ENCODE measurements at places on chromosomes 4 and X.

- no peak for DNase-seq
Observed at GRCh38 chr4:76208005-76208765, 5.4 kb downstream of the SCARB2 start.

- no peak for DNase-seq
Observed at GRCh38 chr4:164109503-164109902, 615.0 kb downstream of the TMA16 start.

DNA sequence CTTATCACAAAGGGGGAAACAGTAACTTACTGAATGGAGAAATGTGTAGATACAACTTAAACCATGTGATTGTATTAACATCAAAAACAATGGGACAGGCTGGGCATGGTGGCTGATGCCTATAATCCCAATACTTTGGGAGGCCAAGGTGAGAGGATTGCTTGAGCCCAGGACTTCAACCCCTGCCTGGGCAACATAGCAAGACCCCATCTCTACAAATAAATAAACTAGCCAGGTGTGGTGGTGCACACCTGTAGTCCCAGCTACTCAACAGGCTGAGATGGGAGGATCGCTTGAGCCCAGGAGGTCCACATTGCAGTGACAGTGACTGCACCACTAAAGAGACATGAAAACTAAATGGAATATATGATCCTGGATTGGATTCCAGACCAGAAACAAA lies 26.4 kb downstream of the TMEM184C start:
- DNase-seq: no peak

- no peak for DNase-seq
Observed at GRCh38 chr4:133096972-133097371, 52.1 kb upstream of the PCDH10 start.

- DNase-seq: no peak
Observed at GRCh38 chr4:26204911-26205370, 115.9 kb upstream of the RBPJ start.
